ENCODE measurements at places on chromosomes 1 and 21.

DNA sequence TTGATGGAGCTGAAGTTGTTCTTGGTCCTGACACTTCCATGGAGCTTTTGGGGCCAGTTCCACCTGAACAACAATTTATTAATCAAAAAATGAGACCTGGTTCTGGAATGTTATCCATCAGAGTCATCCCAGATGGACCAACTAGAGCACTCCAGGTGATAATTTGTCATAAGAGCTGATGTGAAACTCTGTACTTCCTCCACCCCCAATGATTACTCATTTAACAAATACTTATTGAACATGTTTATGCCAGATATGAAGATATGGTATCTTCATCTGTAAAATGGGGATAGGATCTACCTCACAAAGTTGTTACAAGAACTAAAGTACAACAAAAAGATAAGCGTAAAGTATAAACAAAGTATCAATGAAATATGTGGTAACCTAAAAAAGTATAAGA, 153.2 kb downstream of the VPS13D start:
- DNase-seq: no peak

GRCh38 chr1:26729633-26730032, 33.8 kb downstream of the ARID1A start:
- no peak for DNase-seq

GRCh38 chr1:7068552-7068951, 283.3 kb downstream of the CAMTA1 start:
- no peak for DNase-seq

GRCh38 chr1:27018316-27018715, 5.7 kb upstream of the TENT5B start:
- no peak for DNase-seq

DNA sequence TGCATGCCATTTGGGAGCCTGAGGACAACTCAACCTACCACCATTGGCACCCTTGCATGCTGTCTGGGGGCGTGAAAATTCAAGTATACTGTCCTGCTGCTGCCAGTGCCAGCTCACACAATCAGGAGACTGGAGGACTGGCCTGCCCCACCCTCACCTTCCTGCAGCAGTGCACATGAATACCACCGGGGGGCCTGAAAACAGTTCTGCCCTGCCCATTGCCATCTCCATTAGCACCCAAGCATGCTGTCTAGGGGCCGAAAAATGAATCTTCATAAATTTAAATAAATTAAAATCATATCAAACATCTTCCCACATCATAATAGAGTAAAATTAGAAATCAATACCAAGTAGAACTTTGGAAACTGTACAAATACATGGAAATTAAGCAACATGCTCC, 322.1 kb upstream of the TMPRSS15 start:
- DNase-seq: no peak

DNA sequence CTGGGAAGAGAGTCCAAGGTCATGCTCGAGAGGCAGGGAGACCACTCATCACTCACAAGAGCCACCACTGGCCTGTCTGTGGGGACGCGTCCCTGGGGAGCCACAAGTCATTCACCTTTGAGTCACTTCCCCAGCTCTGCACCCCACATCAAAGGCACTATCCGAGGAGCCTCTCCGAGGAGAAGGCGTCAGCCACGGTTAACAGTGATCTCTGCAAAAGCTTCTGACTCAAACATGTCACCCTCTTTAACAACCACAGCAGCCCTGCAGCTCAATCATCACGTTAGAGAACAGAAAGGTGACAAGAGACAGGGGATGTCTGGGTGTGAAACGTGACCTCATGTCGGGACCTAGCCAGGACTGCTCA, 9.0 kb downstream of the LRRC47 start:
- DNase-seq: peak; percentile 63

GRCh38 chr1:221728037-221728505, 13.8 kb downstream of the DUSP10 start:
- no peak for DNase-seq

- DNase-seq: no peak
These were observed 184.5 kb downstream of the KAZN start for GRCh38 chr1:14782741-14783591.

DNA sequence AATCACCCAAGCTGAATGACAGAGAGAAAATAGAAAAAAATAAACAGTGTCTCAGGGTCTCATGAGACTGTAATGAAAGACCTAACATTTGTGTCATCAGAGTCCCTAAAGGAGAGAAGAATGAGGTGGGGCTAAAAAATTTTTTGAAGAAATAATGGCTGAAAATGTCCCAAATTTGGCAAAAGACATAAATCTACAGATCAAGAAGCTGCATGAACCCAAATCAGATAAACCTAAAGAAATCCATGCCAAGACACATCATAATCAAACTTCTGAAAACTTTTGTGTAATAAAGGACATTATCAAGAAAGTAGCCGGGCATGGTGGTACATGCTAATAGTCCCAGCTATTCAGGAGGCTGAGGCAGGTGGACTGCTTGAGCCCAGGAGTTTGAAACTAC, 29.2 kb downstream of the LEMD1 start:
- DNase-seq: no peak

- DNase-seq: no peak
These were observed 1.5 kb downstream of the STYXL2 start for GRCh38 chr1:167095368-167095767.

Data from stimulated activated CD4-positive, alpha-beta T cell treated with anti-CD3 and anti-CD28 coated beads, TNF-alpha, amount 100 ng/mL, for 48 hours (primary cell).